ENCODE measurements at places on chromosomes 3 and 15.

DNA sequence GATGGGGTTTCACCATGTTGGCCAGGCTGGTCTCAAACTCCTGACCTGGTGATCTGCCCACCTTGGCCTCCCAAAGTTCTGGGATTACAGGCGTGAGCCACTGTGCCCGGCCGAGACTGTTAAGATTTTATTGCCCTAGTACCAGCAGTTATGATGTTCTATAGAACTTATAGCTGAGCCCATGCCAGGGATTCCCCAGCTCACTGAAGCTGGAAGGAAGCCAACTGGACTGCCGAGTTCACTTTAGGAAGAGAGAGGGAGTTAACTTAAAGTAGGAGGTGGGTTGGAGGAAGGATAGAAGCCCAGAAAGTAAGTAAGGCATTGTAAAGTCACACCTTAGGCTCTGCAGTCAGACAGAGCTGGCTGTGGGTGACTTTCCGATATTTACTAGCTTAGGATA, 101.1 kb upstream of the BOC start:
- DNase-seq = no peak

GRCh38 chr3:171129827-171130226, 103.3 kb upstream of the SLC2A2 start:
- no peak for DNase-seq

GRCh38 chr3:45939341-45939771, 3.9 kb upstream of the CXCR6 start:
- DNase-seq = no peak

DNA sequence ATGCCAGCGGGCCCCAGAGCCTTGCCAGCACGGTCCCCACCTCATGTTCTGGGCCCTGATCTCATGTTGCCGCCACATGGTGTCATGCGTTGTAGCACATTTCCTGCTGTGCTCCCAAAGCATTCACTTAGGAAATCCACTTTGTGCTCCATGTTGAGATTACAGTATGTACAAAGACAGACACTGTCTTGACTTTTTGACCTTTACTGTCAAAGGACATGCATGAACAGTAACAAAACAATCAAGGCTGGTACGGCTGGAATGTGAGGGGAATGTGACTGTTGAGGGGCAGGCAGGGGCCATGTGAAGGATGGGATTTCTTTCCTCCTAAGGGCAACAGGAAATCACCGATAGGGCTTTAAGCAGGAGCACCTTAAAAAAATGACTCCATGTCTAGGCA, 53.3 kb upstream of the RPL32 start:
- no peak for DNase-seq

DNA sequence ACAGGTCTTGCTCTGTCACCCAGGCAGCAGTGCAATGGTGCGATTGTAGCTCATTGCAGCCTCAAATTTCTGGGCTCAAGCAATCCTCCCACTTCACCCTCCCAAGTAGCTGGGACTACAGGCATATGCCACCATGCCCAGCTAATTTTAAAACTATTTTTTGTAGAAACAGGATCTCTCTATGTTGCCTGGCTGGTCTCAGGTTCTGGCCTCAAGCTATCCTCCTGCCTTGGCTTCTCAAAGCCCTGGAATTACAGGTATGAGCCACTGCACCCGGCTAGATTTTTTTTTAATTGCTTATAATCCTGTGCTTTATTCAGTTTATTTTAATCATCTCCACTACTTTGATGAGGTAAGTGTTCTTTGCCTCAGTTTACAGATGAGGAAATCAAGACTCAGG, 156.5 kb downstream of the CHDH start:
- DNase-seq = no peak

DNA sequence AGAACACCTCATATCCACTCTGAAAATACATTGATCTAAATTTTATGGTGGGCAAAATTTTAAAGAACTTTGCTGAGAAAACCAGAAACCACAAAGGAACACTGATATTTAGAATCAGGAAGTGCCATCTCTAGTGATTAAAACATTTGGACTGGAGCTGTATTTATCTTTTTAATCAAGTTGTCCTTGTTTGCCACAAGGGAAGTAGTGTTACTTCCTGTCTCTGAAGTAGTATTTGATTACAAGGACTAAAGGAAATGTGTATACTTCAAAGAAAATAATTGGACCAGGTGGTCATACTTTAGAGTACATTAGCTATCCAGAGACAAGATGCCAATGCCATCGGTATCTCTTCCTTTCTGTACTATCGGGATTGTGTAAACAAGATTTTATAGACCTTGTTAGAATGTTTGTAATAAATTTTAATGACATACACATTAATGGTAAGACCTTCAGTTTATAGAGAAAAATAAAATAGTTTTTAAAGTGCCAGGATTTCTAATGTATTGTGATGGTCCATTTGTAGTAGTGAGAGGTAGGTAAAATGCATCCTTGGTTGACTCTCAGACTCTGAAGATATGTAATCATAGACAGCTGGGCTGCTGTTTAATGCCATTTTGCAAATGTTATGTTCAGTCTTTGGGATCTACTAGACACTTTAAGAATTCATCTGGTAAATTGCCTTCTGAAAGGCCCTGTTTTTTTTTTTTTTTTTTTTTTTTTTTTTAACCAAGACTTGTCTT, 131.9 kb downstream of the B3GALNT1 start:
- no peak for DNase-seq

DNA sequence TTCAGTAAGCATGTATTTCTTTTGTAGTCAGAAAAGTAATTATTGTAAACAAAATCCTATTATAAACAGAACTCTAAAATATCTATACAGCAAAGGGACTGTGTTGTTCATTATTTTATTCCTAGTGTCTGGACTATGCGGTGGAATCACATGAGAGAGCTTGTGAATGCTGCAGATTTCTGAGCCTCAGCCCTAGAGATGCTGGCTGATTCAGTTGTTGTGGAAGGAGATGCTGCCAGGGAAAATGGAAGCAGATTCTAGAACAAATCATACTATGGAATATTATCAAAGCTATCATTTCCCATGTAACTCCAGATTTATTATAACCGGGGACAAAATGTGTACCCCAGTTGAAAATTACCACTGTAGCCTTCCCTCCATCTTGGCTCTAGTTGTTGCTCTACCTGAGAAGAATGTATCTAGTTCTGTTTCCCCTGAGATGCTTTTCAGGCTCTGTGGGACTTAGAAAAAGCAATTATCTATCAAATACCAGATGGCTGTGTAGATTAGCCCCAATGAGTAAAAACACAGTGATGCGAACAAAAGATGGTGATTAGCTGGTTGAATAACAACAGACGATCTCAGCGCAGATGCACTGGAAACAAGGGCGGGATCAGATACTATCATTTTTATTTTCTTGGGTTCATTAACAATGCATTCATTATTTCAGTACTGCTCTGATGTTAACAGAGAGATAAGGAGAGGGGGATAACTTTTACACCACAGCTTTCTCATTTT, 131.3 kb downstream of the TMEM108 start:
- DNase-seq = no peak
